IPS-NIHi11 (cell line): ENCODE measurements at places on chromosomes 12 and 14.

DNA sequence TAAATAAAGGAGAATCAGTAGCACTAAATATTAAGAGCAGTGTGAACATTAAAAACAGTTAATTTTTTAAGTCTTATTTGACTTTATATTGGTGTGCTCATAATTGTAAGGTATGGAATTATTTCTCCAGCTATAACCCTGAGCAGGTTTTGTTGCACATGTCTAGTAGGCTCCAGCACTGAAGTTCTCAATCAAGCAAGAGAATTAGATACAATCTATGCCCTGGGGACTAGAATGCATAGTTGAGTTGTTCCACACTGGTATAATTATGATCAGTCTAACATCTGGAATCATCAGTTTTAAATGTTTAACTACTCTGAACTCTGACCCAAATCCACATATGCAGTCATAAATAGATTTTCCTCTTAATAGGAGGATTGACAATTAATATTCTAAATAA lies 257.8 kb upstream of the ARHGAP5 start:
- no peak for DNase-seq

DNA sequence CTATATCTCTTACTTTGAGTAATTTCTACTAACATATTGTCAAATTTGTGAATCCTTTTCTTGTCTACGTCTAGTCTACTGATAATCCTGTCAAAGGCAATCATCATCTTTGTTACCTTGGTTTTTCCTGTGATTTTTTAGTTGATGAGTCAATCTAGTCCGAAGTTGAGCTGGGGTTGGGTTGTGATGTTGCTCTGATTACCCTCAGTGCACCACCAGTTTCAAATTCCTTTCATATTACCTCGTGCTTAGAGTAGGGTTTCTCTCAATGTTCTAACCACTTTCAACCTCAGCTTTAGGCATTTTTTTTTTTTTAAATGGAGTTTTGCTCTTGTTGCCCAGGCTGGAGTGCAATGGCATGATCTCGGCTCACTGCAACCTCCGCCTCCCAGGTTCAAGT lies 186.8 kb downstream of the BTG1 start:
- no peak for DNase-seq

DNA sequence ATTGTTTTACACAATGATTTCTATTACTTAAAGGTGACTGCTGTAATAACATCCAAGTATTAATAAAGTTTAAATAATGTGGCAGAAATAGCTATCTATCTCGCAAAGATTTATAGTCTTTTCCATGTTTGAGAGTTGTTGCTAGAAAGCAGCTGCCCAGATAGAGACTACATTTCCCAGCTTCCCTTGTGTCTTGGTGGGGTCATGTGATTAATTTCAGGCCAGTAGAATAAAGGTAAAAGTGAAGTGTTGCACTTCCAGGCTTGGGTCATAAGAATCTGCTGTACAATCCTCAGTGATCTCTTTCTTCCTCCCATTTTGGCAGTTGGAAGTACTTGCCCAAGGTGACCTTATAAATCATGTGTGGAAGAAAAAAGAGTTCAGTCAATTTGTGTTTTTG lies 449.7 kb upstream of the USP15 start:
- no peak for DNase-seq

DNA sequence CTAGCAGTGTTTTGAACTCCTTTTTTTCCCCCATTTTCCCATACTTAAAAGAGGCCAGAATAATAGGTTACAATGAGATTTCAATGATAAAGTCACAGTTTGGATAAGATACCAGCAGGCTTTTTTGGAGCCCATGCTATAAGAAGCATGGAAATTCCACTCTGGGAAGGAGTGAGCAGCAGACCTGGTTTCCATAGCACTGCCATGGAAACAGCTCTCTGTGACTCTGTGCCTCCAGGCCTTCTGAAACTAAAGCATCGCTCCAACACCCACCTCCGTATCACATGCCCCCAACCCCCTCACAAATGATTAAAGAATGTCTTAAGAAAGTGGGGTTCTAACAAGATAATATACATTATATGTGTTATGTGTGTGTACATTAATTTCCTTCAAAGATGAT lies 165.0 kb downstream of the GRIN2B start:
- peak; percentile 29 for DNase-seq

- DNase-seq = no peak
Measured at GRCh38 chr12:79764641-79765040, 73.9 kb upstream of the PAWR start.

- no peak for DNase-seq
Measured at GRCh38 chr12:117068492-117068891, 30.7 kb downstream of the TESC start.

- DNase-seq = no peak
Measured at GRCh38 chr12:123945287-123946151, 27.1 kb downstream of the CCDC92 start.

DNA sequence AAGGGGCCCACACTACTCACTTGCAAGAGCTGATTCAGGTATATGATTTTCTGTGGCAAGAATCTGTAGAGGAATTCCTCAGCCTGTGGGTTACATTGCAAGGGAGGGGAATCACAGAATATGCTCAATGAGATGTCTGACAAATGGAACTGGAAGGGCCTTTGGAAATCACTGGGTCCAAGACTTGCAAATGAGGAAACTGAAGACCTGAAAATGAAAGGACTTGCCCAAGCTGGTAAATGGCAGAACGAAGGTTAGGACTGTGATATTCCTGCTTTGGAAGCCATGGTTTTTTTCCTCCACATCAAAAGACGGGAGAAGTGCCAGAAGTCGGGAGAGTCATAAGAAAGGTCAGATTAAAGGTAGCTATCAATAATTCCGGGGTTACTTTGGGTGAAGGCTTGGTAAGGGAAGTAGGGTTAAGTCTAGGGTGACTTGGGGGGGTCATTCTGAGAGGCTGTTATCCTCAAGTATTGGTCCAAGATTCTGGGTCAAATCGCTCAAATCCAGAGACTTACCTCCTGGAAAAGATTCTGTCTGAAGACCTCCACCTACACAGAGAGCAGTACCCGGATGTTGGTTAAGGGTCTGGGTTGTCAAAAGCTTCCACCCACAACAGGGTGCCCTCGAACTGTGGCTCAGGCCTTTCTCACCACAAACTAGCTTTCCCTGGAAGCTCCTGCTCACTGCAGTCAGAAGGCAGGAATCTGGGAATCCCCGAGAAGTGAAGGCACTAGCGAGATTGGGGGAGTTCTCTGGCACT lies 539 bp downstream of the PSME2 start:
- DNase-seq = no peak

DNA sequence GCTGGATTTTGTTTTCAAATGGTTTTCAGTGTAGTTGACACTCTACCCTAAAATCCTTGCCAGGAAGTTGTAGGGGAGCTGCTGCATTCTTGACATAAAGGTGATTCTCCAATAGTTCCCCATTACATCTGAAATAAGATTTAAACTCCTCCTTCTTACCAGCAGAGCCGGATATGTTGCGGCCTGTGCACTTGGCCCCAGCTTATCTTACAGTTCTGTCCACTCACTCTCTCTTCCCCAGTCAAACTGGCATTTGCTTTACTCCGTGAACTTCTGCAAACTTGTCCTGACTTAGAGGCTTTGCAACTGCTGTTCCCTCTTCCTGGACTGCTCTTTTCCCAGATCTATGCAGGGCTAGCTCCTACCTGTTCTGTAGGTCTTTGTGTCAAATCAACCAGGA lies 929.5 kb downstream of the VRK1 start:
- no peak for DNase-seq

- DNase-seq = no peak
Measured at GRCh38 chr12:105461944-105462762, 131.7 kb downstream of the C12orf75 start.
